ENCODE measurements at places on chromosomes 16 and 17.

GRCh38 chr16:11635113-11635652 is 33.1 kb upstream of the SNN start:
- DNase-seq = no peak

- no peak for DNase-seq
These were observed 22.5 kb downstream of the HMOX2 start for GRCh38 chr16:4498546-4499195.

DNA sequence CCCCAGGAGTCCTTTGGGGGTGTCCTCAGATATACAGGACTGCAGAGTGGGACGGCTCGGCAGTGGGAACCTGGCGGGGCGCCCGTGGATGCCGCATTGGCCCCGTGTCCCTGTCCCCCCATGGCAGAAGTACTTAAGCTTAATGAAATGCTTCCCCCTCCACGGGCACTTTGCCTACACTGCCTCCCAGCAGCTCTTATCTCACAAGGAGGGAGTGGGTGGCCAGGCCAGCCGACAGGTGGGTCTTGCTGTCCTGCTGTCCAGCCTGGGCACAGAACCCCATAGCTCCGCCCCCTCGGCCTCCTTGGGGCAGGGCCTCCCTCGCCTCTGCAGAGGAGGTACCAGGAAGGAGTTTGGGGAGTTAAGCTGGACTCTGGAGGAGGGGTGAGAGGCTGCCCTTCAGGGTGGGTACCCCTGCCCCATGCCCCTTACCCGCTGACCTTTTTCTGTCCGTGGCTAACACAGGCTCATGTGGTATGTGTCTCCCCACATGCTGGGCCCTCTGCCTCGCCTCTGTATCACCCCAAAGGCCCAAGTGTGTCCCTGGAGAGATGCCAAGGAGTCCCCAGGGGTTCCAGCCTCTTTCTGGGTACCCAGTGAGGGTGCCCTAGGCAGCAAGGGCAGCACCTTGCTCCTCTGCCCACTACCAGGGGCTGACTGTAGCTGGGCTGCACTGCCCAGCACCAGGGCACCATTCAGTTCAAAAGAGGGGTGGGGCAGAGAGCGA is 8.7 kb downstream of the THRA start:
- DNase-seq = no peak

GRCh38 chr16:27455700-27456099 is 53.7 kb downstream of the IL21R start:
- no peak for DNase-seq

GRCh38 chr16:23521037-23521743 is 10.9 kb upstream of the GGA2 start:
- no peak for DNase-seq

DNA sequence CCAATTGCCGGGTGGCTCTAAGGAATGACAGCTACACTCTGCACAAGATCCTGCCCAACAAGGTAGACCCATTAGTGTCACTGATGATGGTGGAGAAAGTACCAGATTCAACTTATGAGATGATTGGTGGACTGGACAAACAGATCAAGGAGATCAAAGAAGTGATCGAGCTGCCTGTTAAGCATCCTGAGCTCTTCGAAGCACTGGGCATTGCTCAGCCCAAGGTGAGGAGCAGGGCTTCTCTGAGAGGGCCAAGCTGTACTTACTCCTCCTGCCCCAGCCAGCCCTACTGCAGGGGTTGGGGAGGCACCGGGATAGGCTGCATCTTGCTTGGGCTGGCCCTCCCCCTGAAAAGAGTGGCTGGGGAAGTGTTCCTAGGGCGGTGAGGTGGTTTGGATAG is 2.8 kb upstream of the FTSJ3 start:
- no peak for DNase-seq

DNA sequence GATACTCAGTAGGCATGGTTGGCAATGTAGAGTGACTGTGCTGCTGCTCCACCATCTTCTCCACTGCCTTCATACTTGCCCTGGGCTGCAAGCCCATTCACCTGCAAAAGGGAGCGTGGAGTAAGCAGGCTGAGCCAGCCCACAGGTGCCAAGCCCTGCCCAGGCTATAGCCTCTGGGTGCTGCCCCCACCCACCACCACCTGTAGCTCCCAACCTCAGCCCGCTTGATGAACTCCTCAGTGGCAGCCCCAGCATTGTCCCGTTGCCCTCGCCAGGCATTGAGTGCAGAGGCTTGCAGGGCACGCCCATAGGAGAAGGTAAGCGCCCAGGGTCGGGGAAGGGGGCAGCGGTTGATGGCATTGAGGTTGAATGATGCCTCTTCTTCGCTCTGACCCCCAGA is 2.2 kb upstream of the PIGS start:
- no peak for DNase-seq

- no peak for DNase-seq
These were observed 19.3 kb downstream of the SPECC1 start for GRCh38 chr17:20028443-20028842.

GRCh38 chr16:28496844-28497243 is 2.4 kb downstream of the APOBR start:
- no peak for DNase-seq
